ENCODE measurements at places on chromosomes 7 and 10.
A peak's percentile ranks its signal among the peaks of the same experiment; 100 is the strongest.

DNA sequence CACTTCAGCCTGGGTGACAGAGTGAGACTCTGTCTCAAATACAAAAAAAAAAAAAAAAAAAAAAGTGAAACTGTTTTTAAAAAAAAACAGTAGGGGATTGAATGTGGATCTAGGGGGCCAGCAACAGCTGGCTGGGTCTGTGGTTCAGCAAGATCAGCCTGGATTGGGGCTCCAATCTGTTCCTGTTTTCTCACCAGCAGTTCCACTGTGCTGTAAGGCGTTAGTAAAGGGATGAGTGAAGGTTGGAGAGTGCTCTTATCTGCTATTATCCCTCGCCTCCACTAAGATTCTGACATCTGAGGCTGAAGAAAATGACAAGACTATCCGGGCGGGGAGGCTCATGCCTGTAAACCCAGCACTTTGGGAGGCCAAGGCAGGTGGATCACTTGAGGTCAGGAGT, 41.6 kb upstream of the GTF2IRD1 start:
- no peak for DNase-seq

GRCh38 chr10:96973809-96974747, 142.0 kb downstream of the LCOR start:
- no peak for DNase-seq

GRCh38 chr10:58164517-58164916, 103.2 kb downstream of the IPMK start:
- DNase-seq = peak; percentile 14

GRCh38 chr7:101717628-101718357, 88.7 kb upstream of the MYL10 start:
- DNase-seq = peak; percentile 98

DNA sequence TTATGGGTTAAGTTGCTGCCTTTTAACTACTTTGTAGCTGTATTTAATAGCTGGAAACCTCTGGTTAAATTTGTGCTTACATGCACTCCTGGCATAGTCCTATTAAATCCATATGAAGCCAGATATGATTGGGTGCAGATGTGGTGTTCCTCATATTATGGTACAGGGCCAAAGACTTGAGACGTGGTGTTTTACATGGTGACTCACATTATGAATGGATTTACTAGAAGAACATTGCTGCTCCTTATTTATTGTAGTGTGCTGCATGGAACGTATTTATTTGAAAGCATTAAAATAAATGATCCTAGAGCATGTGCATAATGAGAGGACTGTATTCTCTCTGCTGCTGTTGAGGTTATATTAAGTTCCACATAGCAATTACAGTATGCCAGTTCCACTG, 224.1 kb downstream of the SLC25A13 start:
- no peak for DNase-seq

DNA sequence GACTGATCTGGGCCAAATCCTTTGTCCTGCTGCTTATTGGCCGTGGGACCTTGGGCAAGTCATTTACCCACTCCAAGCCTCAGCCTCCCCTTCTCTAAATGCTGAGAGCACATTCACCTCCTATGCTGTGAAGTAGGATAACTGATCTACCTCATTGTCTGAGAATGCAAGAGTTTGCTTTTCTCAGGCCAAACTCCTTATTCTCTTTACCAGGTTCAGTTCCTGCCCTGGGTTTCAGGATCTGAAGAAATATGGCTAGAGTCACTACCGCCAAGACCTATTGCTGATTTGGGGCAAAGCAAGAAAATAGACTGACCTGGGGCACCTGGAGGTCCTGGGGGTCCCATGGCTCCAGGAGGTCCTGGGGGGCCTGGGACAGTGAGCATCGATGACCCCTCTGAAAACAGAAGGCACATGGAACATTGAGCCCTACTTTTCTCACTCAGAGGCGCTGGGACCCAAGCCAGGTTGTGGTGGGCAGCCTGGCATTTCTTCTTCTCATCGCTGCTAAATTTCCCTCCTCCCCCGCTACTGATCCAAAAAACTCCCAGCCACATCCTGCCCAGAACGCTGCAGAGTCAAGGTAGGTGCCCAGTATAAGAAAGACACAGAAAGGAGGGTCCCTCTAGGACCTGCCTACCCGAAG, 42.4 kb downstream of the COL17A1 start:
- DNase-seq = no peak

Data from epithelial cell of esophagus (primary cell).